Stimulated activated CD8-positive, alpha-beta memory T cell treated with anti-CD3 and anti-CD28 coated beads, Interleukin-4, amount 100 ng/mL, for 4 hours (primary cell): ENCODE measurements at places on chromosomes 5 and 9.

- no peak for DNase-seq
These were observed 309.3 kb upstream of the ACTBL2 start for GRCh38 chr5:57791875-57792274.

GRCh38 chr9:79189511-79189924 lies 382.2 kb upstream of the TLE4 start:
- no peak for DNase-seq

GRCh38 chr5:72107901-72108201 lies 576 bp downstream of the MAP1B start:
- DNase-seq = no peak

- DNase-seq = no peak
These were observed 154.6 kb upstream of the NR3C1 start for GRCh38 chr5:143558048-143558447.

DNA sequence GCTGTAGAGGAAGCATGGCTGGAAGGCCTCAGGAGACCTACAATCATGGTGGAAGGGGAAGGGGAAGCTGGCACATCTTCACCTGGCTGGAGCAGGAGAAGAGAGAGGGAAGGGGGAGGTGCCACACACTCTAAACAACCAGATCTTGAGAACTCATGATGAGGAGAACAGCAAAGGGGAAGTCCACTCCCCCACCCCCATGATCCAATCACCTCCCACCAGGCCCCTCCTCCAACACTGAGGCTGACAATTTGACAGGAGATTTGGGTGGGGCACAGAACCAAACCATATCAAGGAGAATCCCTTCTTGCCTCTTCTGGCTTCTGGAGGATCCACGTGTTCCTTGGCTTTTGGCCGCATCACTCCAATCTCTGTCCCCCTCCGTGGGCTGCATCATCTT lies 13.1 kb upstream of the CMBL start:
- no peak for DNase-seq

GRCh38 chr9:137339045-137339907 lies 37.2 kb upstream of the NRARP start:
- no peak for DNase-seq

DNA sequence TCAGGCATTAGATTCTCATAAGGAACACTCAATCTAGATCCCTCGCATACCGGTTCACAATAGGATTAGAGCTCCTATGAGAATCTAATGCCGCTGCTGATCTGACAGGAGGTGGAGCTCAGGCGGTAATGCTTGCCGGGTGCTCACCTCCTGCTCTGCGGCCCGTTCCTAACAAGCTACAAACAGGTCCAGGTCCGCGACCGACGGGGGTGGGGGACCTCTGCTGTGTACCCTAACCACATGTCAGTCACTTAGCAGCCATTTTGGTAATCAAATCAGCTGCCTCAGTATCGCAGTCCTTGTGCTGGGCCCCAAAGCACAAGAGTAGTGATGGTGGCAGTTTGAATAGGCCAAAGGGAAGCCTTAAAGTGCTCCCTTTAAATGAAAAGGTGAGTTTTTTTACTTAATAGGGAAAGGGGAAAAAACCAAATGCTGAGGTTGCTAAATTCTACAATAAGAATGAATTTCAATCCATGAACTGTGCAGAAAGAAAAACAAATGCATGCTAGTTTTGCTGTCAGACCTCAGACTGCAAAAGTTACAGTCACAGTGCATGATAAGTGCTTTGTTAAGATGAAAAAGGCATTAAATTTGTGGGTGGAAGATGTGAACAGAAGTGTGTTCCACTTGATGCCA lies 67.0 kb upstream of the TNPO1 start:
- DNase-seq = no peak
